Esophagus squamous epithelium (tissue), 5 donors: ENCODE measurements at places on chromosomes 2 and 18. TPM values are rescaled to one million over a fixed set of nuclear protein-coding genes. Genes with fewer than 3 reads are reported as not detected.

- no peak for DNase-seq
Measured at GRCh38 chr18:22173928-22174301, 4.5 kb downstream of the GATA6 start.

The IL1RL1 gene
- total RNA-seq: 10.9 TPM

GRCh38 chr2:205868773-205869333, 186.6 kb downstream of the NRP2 start:
- no peak for DNase-seq

The PCARE gene
- not detected for total RNA-seq

DNA sequence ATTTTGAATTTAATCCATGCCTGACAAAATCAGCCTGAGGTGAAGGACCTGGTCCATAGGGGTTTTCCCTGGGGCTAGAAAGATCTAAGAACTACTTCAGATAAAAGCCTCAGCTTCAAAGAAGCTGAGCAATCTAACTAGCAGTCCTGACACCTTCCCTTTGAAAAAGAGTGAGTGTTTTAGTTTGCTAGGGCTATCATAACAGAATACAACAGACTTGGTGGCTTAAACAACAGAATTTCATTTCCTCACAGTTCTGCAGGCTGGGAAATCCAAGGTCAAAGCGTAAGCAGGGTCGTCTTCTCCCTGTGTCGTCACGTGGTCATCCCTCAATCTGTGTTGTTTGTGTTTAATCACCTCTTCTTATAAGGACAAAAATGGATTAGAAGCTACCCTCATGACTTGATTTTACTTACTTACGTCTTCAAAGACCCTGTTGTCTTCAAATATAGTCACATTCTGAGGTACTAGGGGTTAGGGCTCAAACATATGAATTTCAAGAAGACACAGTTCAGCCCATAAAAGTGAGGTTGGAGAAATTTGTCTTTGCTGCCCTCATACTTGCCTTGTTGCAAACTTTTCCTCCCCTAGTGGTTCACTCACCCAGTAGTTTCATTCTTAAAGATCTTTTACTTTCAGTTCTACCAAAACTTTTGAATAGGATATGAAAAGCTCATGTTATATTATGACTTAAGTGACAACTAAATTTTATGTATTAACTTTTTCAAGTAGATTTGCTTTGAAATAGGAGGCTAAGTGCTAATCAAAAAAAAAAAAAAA, 673.8 kb downstream of the ARHGAP15 start:
- DNase-seq: no peak

DNA sequence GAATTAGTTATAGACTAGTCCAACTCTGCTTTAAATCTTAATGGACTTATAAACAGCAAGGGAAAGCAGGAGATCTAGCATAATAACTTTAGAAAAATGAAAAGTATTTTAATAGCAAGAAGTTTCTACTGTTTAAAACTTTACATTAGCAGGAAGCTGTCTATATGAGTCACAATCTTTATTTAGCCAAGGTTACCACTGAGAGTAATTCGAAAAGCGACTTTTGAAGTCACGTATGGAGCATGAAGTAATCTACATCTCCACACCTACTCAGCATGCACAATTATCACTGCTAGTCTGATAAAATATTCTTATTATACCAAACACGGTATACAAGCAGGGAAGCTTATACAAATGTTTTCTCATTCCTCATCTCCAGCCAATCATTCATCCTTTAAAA, 515.4 kb upstream of the SOX11 start:
- DNase-seq: no peak

DNA sequence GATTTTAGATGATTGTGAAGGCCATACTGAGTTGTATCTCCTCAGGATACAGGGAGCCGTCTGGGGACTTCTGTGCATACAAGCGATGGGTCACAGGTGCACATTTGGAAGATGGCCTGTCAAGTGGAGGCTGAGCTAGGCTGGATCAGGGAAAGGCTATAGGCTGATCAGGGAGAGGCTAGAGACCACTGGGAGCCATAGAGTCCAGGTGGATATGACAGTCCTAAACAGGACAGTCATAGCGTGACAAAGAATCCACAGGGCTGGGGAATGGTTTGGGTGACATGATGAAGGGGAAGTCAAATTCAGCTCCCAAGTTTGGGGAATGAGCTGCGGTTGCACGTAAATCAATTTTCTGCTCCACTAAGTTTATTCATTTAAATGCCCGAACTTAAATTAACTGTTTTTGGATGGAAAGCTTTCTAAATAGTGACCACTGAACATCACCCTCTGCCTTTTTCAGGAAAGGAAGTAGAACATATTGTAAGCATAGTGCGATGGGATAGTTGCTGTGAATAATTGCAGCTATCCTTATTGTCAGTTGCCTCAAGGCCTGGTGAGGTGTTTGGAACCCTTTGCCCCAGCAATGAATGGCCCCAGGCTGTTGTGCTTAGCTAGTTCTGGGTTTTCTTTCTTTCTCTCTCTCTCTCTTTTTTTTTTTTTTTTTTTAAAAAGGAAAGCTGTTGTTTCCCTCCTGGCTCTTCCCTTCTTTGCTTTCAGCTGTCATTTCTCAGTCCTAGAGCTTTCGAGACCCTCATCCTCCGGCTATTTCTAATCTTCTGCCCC, 50.5 kb downstream of the KLHL29 start:
- DNase-seq: no peak

DNA sequence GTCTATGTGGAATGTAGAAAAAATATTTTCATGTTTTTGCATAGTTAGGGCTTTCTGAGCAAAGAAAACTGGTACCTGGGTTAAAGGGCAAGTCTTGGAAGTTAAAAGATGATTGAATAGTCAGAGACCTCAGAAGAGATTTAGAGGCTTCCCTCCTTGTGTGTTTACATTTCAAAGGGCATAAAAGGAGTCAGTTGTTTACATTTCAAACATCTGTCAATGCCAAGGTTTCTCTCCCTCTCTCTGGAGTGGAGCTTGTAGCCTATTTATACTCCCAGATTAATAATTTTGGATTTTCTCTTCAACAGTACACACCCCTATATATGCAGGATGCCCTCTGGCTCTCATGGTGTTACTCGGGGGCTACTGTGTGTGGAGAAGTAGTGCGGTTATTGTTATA, 8.6 kb downstream of the M1AP start:
- no peak for DNase-seq

DNA sequence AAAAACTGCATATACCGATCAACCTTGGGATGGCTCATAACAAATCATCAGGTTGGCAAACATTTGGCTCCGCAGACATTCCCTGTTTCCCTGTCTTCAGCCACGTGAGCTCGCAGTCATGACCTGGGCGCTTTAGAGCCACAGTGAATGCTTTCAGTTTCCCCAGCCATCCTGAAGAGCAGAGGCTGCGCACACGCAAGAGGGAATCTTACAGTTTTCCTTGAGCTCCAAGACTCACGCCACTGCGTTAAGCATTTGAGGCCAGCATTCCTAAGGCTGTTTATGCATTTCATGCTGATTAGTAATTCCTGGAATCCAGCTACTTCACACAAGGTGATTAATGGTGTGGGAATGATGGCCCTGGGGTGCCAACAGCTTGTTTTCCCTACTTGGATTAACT, 95.1 kb downstream of the MTCL1 start:
- no peak for DNase-seq

The MROH2A gene
- total RNA-seq: under 0.01 TPM

The ZNF396 gene
- total RNA-seq: 0.11 TPM

- DNase-seq: no peak
Measured at GRCh38 chr2:122542236-122542635, 786.8 kb downstream of the TSN start.

DNA sequence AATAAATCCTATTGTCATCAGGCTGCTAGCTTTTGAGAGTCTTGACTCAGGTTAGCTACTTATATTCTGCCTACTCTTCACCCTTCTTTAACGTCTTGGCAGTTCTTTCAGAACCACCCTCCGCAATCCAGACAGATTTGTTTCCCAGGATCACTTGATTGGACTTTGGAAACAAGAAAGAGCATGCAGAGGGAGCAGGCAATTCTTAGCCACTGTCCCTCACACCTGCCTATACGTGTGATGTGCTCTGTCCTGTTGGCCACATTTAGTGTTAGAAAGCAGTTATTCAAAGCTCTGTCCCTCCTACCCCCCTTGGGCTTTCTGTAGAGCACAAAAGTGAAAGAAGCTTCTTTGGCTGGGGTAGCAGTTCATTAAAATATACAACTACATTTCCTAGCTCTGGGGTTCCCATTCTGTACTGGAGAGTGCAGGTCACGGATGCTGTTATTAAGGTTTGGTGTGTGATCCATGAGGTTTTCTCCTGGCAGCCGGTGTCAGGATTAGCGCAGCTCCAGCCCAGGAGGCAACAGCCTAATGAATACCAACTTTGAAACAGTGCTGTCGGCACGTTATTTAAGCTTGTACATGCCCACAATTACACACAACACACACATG, 6.3 kb downstream of the FZD5 start:
- no peak for DNase-seq

The TGFA gene
- 52.2 TPM for total RNA-seq

GRCh38 chr2:112648081-112648480, 2.3 kb downstream of the SLC20A1 start:
- DNase-seq: no peak

- DNase-seq: no peak
Measured at GRCh38 chr2:134259571-134259970, 5.7 kb downstream of the MGAT5 start.

The POTEJ gene
- total RNA-seq: not detected

- no peak for DNase-seq
Measured at GRCh38 chr2:190182071-190182524, 119.6 kb upstream of the MSTN start.

The UGT1A10 gene
- 45.0 TPM for total RNA-seq

The DLX1 gene
- total RNA-seq: not detected

The CLEC4F gene
- total RNA-seq: not detected

DNA sequence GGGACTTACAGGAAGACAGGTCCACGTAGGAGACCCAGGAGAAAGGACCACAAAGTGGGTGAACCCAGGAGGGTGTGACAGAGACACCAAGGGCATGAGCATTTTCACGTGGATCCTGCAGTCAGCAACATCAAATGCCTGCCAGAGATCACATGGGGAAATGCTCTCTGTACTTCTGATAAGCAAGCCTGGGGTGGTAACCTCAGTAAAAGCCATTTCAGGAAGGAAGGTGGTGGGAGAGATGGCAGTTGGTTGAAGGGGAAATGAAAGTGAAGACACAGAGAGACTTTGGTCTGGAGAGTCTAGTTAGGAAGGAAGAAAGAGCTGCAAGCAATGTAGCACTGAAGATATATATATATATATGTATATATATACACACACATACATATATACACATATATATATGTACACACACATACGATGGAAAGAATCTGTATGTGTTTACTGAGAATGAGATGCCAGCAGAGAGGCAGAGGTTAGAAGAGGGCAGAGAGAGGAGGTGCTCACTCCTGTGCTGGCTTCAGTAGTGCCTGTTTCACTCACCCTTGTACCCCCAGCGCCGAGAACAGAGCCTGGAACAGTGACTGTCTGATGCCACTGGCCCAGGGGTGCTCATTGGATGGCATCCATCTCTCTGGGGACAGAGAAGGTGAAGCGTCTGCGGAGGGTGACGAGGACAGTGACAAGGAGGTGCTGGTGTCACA, 314.9 kb downstream of the AFF3 start:
- DNase-seq: no peak

The FIGLA gene
- total RNA-seq: not detected

DNA sequence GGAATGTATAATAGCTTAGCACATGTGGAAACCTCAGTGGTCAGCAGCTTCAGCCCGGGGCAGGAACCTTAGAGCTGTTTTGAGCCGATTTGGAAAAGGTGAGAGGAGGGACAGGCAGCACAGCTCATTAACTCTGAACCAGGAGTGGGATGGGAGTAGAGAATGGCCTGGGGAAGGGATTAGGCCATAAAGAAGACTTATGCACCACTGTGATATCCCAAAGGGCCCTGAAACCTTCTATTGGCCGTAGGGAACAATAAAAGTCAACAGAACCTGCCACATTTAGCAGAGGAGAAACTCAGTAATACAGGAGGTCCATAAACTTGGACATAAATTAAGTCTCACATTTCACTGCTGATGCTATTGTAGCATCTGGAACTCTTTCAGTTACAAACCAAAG, 124.2 kb upstream of the REV1 start:
- DNase-seq: no peak

The RNU2-63P gene
- total RNA-seq: not detected

DNA sequence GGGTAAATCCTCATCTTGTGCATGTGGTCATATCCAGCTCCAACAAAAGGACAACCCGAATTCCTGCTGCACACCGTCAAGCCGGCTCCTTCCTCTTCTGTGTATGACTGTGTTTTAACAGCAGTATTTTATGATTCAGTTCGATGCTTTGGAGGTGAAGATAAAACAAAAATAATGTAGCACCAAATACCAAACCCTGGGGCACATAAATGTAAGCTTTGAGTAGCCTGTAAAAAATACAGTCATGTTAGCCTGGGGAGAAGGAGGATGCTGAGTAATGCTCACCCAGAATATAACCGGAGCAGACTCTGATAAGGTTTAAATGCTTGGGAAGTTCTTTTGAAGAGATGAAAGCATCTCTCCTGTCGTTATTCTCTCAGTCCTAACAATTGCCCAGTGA, 225.0 kb downstream of the SUCLG1 start:
- DNase-seq: no peak

GRCh38 chr2:24892928-24893327, 27.1 kb downstream of the ADCY3 start:
- DNase-seq: no peak

The TCF23 gene
- not detected for total RNA-seq
